ENCODE measurements at places on chromosomes 4 and X.

DNA sequence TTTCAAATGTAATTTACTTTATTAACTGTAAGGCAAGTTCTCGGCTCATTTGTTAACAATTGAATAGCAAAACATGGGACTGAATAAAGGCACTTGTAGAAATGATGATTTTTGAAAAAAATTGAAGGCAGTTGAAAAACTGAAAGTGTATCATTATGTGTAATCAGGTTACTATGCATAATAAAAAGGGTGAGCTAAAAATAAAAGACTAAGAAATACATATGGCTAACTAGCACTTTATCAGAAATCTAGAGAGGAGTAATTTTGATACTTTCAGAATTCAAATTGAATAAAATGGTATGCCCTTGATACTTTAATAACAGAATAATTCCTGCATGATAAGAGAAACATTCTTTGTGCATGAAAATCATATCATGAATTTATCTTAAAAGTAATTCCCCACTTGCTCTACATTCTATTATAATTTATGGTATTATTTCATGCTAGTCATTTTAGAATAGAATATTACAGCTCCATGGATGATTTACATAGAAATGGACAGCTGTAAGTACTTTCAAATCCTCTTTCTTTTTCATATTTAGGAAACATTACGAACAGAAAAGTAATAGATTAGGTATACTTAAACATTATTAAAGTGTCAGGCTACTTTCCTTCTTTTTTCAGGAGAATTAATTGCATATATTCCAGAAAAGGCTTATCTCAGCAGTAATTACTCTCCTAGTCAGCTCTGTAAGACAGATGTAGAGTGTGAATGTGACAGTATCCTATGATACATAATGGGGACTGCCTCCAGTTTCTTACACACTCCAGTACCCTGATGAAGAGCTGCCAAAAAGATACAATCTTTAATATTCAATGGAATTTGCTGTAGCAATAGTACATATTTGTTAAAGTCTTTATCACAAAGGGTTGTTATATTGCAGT, 697.3 kb downstream of the CCSER1 start:
- no peak for DNase-seq

DNA sequence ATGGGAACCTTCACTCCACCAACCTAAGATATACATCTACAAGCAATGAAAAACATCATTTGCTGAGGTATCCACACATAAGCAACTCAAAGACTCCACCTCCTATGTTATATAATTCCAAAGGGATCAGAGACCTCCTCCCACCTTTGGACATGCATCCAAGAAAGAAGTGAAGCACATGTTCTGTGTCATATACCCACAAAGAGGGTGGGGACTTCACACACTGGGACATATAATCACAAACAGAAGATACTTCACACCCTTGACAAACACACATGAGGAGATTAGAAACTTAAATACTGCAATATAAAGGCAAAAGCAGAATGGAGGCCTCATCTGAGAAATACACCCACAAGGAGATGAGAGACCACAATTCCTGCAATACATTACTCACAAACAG, 25.4 kb downstream of the SUV39H1 start:
- no peak for DNase-seq

DNA sequence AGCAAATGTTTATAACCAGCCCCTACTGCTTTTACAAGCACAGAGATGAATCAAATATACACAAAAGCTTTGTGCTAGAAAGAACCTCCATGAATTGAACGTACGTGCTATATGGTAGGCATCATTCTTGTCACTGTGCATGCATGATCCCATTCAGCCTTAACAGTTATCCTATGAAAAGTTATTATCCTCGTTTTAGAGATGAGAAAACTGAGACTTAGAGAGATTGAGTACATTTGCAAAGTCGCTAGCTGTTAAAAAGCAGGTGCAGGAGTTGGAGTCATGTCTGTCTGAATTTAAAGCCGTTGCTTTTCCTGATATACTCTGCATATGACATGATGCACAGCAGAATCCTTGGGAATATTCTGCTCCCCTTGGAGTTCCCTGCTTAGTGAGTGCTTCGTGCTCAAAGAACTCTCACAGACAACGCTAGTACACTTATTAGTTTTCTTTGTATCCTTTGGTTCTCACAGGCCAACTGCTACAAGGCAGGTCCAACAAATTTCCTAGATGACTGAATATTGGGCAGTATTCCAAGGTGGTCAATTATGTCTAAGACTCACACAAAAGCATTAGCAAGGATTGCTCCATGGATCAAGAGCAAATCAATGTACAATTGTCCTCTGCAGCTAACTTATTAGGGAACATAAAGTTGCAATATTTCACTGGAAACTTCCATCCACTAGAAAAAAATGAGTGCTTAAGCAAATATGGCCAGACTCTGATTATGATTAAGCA, 42.8 kb upstream of the TRIM2 start:
- DNase-seq = no peak

GRCh38 chrX:9947131-9947794, 19.9 kb upstream of the CLDN34 start:
- DNase-seq = no peak

- no peak for DNase-seq
Observed at GRCh38 chr4:110467400-110467799, 8.6 kb upstream of the ENPEP start.

DNA sequence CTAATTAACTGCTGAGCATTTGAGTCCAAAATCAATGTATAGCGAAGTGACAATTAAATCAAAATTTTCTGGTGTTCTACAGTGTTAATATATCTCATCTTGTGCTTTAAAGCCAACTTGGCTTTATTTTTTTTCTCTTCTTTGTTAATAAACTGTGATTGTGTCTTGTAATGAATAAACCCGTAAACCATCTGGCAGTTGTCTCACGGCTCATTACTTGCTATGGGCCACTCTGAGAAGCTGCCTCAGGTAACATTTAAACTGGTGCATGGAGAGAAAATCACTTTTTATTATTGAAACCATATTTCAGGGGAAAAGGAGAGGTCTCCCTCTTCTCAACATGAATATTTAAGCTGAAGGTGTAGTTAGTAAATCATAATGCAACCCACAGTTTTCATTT, 694.0 kb downstream of the KCTD8 start:
- no peak for DNase-seq

GRCh38 chrX:2434270-2435163, 66.3 kb downstream of the DHRSX start:
- DNase-seq = no peak

DNA sequence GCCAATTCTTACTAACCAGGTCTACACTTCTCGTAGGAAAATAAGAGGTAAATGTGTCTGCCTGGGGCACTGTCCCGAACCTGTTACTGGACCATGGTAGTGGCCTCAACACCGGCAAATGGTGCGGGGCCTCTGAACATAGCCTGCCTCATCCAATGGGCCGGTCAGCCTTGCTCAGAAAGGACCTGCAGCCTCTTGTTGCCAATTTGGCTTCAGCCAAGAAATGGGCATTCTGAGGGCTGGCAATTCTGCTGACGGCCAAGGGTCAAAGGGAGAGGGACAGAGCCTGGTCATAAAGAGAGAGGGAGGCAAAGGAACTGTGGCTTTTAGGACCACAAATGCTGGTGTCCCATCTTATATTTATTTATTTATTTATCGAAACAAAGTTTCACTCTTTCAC, 69.5 kb upstream of the ATP6AP2 start:
- DNase-seq = no peak

DNA sequence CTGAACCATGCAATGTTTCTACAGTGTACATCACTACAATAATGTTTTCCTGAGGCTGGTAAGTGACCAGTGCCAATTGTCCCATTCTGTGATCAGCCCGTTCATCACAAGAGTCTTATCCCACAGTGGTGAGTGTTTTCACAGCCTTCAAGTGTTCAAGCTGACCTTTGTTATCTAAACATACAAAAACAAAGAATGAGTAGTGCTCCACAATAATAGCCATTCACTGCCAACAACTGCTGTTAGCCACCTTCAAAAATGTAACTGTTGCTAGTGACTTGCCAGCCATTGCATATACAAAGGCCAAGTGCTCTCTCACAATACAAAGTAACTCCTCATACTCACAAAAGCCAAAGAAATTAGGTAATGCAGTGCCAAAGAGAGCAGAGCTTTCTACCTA, 1084.1 kb downstream of the FAM133A start:
- DNase-seq = no peak

DNA sequence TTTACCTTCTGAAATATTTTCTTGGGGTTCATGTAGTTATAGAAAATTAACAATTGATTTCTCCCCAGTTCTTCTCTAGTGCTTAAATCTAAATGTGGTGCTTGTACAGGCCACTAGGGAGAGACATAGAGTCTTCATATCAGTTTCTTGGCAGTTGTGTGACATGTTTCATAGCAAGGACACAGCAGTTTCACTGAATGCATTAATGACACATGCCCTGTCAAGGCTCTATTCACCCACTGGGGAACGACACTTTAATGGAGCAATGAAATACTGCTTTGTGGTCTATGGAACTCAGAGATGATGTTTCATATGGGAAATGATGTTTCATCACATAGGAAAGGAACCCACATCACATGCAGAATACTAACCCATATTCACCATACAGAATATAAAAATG, 2.8 kb downstream of the VEGFC start:
- no peak for DNase-seq

GRCh38 chr4:96383349-96383748, 543.5 kb downstream of the PDHA2 start:
- DNase-seq = no peak

DNA sequence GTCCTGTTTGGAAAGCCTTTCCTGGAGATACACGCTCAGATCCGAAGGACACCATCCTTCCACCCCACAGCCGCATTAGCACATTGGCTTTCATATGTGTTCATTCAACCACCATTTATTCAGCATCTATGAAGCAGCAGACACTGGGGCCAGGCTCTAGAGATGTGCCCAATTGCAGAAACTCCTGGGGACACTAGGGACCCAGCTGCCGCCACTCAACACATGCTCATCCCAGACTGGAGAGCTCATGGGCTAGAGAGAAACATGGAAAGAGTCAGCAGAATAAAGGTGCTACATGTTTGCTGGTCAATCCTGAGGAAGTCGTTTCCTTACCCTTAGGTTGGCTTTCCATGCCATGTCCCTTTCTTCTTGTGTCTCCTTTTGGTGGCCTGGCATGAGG, 7.6 kb downstream of the CTAG1A start:
- no peak for DNase-seq

DNA sequence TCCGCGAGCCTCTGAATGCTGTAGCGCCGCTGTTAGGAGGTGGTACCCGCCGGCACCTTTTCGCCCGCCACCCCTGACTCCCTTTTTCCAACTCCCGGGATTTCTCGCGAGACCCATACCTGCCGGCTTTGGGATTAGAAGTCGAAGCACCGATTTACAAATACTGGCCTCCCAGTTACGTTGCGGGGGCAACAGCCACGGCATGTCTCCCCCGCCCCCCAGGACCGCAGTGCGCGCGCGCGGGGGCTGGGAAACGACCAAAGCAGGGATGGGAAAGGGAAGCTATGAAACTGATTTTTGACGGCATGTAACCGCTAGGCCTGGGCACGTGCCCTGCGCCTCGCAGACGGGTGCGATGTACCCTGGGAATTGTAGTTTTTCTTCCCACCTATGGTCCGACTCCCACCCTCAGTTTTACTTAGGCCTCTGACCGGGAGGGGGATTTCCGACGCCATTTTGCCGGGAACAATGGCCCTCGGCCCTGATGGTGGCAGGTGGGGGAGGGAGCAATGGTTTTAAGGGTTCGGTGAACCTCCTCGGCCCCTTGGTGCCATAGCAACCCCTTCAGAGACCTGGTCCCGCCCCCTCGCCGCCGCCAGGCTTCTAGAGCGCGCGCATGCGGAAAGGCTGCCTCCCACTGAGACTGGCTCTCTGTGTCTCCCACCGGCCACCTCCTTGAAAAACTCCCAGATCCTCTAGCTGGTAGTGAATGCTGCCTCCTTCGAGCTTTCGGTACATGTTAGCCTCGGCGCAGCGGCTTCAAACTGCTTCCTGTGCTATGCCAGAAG, 772 bp upstream of the WNK3 start:
- DNase-seq = peak; percentile 3

DNA sequence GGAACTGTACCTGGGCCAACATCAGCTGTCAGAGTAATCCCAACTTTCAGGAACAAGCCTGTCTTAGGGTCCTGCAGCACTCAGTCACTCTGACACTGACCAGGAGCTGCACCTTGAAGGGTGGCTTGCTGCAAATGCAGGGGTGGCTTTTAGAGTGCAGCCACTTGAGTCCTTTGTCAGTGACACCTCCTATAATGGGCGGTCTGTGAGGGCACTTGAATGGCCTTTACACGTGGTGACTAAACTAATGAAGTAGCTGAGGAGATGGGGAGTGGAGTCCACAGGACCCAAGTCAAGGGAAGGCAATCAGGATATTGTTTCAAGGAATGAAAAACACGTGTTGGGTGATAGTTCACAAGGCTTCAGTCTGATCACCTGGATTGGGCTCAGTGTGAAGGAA, 11.1 kb upstream of the LNX1 start:
- DNase-seq = no peak

DNA sequence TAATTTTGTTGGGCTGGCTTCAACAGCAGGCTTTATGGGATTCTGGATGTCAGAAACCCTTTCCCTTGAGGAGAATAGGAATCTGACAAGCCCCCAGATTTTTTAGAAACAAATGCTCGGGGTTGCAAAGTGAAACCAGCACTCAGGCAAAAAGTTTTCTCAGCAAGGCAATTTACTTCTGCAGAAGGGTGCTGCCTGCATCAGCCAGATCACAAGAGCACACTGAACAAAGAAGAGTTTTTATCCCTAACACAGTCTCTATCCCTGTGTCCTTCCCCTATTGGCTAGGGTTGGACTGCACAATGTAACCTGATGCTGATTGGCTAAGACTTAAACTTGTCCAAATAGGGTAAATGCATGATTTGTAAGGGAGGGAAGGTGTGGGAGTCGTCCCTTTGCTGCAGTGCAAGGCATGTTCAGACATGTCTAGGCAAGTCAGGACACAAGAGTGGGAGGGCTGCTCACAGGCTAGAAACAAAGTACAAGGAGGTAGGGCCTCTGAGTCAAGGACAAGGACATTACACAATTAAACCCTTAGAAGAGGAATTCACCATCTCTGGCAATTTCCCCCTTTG, 175.8 kb downstream of the CCNG2 start:
- no peak for DNase-seq

DNA sequence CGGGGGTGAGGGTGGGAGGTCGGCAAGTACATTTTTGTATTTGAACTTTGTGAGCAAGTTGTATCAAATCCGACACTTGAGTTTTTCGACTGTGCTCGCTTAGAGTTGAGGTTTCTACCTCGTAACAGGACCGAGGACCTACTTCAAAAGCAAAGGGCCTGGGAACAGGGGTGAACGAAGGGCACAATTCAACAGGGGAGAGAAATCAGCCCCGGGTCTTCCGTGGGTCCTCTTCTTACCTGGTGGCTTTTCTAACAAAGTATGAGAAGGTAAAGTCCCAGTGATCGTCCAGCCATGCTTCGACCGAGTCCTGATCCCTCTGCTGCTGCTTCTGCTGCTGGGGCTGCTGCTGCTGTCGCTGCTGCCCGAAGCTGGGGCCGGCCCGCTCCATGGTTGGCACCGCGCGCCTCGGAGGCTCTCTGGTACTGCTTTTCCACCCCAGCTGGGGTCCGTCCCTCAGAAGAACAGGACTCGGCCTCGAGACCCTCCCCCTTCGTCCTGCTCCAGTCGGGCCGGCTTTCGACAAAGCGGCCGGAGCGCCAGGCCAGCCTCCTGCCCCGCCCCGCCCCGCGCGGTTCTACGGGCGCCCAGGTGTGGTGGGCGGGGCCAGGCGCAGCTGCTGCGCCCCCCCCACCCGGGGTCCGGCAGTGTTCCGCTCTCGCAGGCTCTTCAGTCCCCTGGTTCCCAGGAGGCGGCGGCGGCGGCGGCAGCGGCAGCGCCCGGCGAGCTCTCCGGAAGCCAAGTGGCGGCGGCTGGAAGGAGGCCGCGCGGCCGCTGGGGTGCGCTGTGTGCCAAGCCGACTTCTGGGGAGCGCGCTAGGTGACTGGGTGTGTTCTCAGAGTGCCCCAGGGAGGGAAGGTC, at the start of gene PDE5A:
PDE5A (minus strand) TSS at position 524 of the 861 bp plus-strand sequence; CDS start at position 391, 133 bp downstream.
- DNase-seq = peak; percentile 67

Measured in activated T-helper 1 cell treated with anti-CD3 and anti-CD28 coated beads, Interleukin-12 subunit alpha, Interleukin-12 subunit beta, Interleukin-2, Interleukin-4 antibody, amounts not matched to agents 30 ng/mL and 10 ng/mL and 1 ng/mL, durations not matched to agents 14 hours and 24 hours and 36 hours (primary cell).